Neural progenitor cell (in vitro differentiated cells): ENCODE measurements at places on chromosomes 11 and 22.

- no peak for DNase-seq
These were observed 57.6 kb downstream of the LIF start for GRCh38 chr22:30188911-30189310.

DNA sequence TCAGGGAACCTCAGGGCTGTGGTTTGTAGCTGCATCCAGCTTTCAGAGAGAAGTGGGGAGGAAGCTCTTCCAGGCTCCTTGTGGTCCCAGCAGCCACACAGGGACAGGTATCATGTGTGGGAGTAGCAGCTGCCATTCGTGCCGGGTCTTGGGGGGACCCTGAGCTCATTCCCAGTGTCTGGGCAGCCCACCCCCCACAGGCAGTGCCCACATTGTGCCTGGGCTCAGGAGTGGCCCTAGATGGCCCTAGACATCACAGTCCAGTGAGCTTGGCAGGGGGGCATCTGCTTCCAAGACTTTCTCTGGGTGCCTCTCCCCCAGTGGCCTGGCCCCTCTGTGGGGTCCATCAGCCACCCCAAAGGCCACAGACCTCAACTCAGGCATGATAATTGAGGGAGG lies 619.7 kb downstream of the BRD1 start:
- DNase-seq = no peak

DNA sequence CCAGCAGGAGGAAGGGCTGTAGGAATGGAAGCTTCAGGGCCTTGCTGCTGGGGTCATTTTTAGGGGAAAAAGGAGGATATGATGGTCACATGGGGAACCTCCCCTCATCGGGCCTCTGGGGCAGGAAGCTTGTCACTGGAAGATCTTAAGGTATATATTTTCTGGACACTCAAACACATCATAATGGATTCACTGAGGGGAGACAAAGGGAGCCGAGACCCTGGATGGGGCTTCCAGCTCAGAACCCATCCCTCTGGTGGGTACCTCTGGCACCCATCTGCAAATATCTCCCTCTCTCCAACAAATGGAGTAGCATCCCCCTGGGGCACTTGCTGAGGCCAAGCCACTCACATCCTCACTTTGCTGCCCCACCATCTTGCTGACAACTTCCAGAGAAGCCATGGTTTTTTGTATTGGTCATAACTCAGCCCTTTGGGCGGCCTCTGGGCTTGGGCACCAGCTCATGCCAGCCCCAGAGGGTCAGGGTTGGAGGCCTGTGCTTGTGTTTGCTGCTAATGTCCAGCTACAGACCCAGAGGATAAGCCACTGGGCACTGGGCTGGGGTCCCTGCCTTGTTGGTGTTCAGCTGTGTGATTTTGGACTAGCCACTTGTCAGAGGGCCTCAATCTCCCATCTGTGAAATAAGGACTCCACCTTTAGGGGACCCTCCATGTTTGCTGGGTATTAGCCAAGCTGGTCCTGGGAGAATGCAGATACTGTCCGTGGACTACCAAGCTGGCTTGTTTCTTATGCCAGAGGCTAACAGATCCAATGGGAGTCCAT lies 14.1 kb downstream of the IL10RA start:
- DNase-seq = no peak

DNA sequence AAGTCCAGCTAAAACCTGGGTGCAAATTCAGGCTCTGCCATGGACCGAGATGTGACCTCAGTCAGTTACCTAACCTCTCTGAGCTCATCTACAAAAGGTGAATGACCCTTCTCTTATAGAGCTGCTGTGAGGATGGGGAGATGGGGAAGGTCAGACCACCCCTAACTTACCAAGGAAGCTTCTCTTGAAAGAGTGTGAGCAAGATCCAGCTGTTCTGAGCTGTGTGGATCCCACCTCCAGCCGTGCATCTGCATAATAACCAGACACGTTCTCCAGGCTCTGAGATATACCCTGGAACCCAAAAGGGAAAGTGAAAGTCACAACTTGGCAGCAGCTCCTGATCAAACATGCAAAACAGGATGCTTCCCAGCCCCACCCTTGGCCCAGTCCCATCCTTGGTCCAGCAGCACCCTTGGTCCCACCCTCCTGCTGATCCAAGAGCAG lies at the start of gene APOL3:
Gene APOL3 (minus strand): TSS at position 257 of the 444 bp plus-strand sequence. CDS start 11,700 bp downstream, outside the sequence.
- DNase-seq = no peak

DNA sequence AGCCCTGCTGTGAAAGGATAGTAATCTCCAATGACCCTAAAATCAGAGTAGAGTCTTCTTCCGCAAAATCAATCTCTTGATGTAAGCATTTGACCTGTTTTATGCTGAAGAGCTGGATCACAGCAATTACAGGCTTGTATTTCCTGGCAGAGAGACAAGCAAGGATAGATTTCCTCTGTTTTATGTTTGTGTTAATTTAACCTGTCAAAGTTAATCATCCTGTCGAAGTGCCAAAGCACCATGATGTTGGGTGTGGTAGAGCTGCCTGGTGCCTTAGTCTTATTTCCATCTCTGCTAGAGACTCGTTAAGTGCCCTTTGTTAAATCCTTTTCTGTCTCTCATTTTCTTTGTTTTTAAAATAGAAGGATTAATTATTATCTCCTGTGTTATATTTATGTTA lies 248.1 kb downstream of the CNTN5 start:
- no peak for DNase-seq

DNA sequence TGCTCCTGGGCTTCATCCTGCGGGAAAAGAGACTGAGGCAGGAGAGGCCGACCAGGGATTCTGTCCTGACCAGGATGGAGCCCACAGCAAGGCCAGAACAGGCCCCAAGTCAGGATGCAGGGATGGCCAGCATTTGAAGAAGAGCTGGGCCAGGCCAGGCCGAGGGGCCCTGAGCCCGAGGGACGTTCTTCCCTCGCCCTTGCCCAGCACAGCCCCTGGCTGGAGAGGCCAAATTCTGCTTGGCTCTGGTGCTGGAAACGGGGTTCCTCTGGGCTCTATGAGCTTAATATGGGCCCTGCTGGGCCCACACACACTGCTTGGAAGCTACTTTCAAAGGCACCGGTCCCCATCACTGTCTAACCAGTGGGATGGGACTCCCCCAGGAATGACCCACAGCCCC lies 7.6 kb downstream of the APOBEC3G start:
- no peak for DNase-seq

DNA sequence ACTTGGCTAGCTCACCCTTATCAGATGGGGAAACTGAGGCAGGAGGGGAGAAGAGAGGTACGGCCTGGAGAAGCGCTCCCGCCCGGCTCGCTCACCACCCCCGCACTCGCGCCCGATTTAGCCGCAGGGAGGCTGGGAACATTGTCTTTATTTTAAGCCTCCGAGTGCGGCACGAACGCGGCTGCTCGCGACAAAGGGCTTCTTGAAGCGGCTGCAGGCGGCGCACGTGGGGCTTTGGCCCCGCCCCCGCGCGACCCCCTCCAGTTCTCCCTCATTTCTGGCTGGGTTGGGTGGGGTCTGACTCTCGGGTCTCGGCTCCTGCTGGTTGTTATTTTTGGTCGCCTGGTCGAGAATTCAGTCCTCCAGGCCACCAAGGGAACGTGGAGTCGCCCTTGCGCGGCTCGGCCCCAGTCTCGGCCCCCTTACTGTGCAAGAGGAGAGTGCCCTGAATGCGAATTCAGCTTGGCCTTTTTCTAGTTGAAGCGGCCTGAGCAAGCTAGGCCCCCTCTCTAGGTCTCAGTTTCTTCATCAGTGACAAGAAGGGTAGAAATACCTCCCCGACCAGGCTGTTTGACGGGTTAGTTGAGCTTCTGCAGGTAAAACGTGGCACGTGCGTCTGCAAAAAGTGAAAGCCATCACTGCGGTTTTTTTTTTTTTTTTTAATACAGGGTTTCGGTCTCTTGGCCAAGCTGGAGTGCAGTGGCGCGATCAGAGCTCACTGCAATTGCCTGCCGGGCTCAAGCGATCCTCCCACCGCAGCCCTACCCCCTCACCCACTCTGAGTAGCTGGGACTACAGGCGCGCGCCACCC lies 2.6 kb upstream of the CHRM1 start:
- peak; percentile 81 for DNase-seq

DNA sequence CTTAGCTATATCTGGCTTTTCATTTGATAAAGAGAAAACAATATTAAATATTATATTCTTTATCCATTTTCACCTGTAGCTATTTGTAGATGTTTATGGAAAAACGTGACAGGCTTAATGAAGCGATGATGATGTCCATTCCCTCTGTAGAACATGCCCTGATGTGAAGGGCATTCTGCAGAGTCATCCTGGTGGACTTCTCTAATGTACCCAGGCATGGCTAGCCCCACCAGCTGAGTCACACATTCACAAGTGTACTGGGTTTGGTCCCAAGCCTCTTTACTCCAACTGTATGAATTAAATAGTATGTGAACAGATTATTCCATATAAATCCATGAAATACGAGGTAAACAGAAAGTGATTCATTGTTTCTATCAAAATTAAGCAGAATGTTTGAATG lies 139.3 kb downstream of the CADM1 start:
- no peak for DNase-seq

DNA sequence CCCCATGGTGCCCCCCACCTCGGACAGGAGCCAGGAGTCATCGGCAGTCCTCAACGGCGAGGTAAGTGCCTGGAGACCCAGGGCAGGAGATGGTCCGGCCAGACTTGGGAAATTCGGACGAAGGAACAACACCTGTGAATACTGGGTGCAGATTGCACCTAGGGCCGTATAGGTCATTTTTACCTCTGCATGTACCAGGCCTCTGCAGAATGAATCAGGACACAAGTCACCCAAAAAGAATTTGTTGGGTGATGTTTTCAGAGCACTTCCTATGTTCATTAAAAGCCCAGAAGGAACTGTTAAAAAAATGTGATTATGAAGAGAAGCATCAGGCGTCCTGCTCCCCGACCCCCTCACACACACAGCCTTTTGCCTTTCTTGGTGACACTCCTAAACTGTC lies 93.9 kb downstream of the C11orf91 start:
- no peak for DNase-seq

DNA sequence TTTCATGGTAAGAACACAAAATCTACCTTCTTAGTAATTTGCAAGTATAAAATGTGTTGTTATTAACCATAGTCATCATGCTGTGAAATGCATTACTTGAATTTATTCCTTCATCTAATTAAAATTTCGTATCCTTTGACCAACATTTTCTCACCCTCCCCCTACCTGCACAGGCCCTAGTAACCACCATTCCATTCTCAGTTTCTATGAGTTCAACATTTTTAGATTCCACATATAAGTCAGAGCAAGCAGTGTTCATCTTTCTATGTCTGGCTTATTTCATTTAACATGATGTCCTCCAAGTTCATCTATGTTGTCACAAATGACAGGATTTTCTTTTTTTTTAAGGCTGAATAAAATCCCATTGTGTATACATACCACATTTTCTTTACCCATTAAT lies 43.5 kb upstream of the CCDC179 start:
- no peak for DNase-seq

DNA sequence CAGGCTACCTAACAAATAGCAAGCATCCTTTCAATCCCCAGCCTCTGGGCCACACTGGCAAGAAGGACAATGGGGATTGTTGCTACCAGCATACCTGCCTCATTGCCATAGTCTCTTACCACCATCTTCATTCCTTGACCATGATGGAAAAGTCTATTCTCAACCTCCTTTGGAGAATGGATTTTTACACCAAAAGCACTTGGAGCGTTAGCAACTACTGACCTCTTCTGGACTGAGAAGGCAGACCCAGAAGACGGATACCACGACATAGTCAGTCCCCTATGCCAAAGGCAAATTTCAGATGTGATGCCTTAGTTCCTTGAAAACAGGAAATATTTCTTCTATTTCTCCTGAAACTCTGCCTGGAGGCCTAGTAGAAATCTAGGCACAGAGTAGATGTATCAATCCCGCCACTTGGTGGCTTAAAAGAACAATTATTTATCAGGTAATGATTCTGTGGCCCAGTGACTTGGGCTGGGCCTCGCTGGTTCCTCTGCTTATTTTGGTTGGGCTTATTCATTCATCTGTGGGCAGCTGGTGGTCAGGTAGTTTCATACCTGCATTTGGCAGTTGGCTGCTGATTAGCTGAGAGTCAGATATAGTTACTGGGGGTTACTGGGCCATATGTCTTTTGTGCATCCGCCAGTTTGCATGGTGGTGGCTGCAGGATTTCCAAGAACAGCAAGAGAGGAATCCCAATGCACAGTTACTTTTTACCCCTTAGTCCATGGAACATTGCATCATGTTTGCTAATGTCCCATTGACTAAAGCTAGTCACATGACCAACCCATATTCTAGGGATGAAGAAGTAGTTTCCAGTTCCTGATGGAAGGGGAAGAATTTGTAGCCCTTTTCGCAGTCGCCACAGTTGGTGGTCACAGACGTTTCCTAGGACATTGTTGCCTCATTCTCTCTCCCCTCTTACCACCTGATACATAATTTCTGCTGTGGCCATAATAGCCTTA lies 75.2 kb downstream of the DHCR7 start:
- DNase-seq = peak; percentile 42

- DNase-seq = no peak
These were observed 27.9 kb downstream of the GRAP2 start for GRCh38 chr22:39928536-39929520.

GRCh38 chr22:17897858-17898257 lies 123.6 kb upstream of the BID start:
- DNase-seq = no peak

- no peak for DNase-seq
These were observed 31.5 kb upstream of the SLC22A12 start for GRCh38 chr11:64559351-64560138.

DNA sequence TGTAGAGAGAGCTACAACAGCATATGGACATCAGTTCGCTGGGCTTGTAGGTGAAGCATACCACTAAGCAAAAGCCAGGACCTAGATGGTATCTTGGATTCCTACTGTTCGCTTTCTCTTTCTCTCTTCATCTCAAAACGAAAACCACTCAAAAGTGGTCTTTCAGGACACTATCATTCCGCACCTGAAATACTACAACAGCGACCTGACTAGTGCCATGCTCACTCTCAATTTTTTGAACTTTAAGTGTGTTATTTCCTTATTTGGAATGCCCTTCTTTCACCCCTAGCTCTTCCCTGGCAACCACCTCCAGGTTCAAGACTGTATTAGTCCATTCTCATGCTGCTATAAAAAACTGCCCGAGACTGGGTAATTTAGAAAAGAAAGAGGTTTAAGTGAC lies 59.2 kb downstream of the CCDC83 start:
- no peak for DNase-seq

DNA sequence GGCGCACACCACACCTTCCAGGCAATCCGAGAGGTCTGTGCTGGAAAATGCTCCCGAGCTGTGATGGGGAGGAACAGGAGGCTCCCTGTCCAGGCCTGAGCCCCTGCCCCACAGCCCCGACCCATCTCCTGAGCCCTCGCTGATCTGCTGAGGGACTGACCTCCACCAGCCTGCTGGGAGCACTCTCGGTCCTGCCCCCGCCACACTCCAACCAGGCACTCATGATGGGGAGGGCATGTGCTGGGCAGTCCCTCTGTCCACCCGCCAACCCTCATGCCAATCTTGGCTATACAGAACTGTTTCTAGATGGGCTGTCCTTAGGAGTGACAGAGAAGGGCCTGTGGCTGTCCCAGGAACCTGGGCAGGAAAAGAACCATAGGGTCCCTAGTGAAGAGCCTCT lies 70.8 kb downstream of the TRMU start:
- no peak for DNase-seq

- DNase-seq = no peak
These were observed 10.1 kb downstream of the CASTOR1 start for GRCh38 chr22:30279046-30279788.

GRCh38 chr11:10600570-10601248 lies 32.2 kb upstream of the LYVE1 start:
- DNase-seq = no peak
